ENCODE measurements at places on chromosomes 11 and 22.
A peak's percentile ranks its signal among the peaks of the same experiment; 100 is the strongest.

- no peak for DNase-seq
These were observed 40.1 kb downstream of the REXO2 start for GRCh38 chr11:114479331-114479730.

- no peak for DNase-seq
These were observed 40.6 kb downstream of the CDKN1C start for GRCh38 chr11:2844996-2845395.

GRCh38 chr22:49995361-49996118 is 17.0 kb downstream of the IL17REL start:
- DNase-seq, result no peak

GRCh38 chr22:40281717-40282116 is 64.6 kb upstream of the ADSL start:
- no peak for DNase-seq

DNA sequence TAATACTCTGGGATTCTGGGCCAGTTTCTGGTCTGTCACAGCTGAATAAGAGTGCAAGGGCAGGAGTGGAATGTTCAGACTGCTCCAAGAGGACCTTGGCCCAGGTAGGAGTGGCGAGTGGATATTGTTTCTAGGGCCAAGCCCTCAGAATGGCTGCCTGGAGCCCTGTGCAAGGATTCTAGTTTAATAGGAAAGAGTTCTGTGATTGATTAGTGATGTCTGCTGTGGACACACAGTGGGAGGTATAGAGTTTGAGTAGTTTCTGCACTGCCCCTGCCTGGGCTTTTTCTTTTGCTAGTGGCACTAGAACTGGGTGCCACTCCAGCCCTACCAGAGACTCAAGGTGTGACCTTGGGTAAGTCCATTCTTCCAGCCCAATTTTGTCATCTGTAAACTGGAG is 9.7 kb upstream of the MPPED1 start:
- no peak for DNase-seq

DNA sequence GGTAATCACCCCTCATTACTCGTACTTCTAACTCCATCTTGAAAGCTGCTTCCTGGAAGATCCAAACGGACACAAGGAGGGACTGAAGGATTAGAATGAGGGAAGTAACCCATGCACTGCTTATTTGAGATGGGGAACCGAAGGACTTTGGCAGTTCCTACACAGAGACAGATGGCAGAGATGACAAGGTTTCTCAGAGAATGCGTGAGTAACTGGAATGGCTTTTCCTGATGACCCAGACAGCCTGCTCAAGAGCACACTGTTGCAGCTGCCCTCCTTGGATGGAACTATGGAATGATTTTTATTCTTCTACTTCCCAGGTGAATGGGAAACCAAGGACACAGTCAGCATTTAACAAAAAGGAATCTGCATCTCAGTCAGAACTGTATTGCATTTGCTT is 7.3 kb downstream of the KCNJ11 start:
- no peak for DNase-seq

DNA sequence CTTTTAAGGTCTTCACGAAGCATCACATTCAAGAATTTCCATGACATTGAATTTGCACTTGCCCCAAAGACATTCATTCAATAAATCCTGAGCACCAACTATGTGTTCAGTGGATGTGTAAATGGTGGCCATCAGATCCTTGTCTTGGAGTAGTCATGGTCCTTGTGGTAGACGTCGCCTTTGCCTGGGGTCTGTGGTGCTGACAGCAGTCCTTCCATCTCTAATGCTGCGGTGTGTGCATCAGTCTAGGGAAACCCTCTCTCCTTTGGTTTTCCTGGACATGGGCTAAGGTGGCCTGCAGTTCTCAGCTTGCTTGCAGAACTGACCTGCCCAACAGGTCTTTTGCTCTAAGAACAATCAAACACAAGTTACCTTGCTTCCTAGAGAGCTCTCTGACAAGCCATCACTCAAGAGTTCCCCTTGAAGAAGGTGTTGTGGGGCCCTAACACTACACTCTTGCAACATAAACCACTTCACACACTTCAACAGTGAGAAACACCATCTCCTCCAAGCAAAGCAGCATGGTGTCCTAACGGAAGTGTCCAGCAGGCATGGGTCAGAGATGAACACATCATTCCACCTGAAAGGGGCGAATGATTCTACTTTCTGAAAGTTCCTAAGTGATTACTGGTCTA is 72.1 kb downstream of the BUD13 start:
- DNase-seq, result no peak

- DNase-seq, result no peak
These were observed 191.4 kb downstream of the DBX1 start for GRCh38 chr11:19968860-19969259.

DNA sequence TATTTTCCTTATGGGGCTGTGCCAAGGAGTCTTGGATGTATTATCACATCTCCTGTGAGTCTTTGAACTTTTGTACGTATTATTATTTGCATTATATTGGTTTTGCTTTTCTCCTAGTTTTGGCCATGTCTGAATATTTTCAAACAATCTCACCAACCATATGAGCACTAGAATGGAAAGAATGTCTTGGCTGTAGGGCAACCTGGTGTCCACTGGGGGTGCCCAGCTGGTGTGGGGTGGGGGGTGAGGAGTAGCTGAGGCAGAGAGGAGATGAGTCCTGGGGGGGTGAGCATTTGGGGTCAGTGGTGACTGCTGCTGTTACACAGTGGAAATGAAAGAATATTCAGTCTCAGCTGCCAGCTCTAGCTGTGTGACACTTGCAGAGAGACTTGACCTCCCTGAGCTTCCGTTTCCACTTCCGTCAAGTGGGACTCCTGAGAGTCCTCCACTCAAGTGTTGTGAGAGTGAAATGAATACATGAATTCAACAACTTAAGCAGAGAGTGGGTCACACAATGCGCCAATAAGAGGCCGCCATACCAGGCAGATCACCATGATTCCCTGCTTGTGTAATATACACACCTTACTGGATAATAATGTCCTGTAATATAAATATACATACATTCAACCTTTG is 12.7 kb upstream of the PVALB start:
- DNase-seq, result no peak

- no peak for DNase-seq
These were observed 70.8 kb downstream of the COMMD9 start for GRCh38 chr11:36218283-36218921.

DNA sequence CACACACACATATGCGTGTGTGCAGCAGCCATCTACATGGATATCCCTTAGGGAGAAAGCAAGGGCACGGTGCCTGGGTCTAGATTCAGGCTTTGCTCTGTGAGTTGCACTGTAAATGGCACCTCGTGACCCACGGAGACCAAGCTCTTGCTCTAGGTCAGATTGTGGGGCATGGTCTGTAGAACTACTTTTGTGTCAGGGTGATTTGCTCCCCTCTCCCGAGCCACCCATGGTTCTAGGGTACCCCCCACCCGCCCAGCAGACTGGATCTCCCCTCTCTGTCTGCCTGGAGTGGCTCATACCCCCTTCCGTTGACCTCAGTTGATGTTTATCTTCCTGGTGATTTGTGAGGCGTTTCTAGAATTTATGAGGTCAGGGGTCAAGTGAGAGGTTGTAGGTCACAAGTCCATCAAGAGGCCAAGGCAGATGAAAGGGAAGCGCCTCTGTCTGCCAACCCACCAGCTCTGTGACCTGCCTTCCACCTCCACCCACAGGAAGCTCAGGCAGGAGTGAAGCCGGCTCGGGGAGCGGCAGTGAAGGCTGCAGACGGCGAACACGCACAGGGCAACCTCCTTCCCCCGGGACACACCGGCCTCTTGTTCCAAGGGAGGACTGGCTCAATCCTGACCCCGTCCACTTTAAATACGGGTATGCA is 76.2 kb upstream of the TTLL12 start:
- peak; percentile 44 for DNase-seq

DNA sequence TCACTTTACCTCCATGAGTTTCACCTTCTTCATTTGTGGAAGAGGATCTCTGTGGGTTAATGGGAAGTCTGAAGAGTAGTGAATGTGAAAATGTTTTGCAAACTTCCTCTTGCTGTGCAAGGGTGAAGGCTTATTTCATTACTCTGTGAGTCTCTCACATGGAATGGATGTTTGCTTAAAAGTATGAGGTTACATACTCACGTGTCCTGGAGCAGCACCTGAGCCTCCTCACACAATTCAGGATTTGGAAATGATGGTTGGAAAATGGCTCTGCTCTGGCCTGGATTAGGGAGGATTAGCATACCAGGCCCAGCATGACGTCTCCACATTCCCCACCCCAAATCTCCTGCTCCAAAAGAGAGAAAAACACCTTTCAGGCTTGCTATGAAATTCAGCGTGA is 4.8 kb downstream of the GRAMD1B start:
- DNase-seq, result no peak

DNA sequence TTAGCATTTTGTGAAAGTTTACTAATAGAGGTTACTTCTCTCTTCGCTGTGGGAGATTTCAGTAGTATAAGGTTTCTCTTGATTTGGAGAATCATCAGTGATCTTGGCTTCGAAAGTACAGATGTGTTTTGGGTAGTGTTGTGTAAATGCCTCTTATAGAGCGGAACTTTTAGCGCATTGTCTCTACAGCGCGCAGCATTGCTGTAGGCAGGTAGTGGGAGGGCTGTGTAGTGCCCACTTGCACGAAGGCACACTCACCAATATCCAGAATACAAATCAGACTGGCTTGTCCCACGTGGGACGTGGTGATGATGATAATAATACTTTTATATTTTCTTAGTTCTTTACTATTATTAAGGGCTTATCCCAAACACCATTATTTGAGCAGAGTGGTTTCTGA is 51.4 kb downstream of the FAM83F start:
- peak; percentile 52 for DNase-seq

DNA sequence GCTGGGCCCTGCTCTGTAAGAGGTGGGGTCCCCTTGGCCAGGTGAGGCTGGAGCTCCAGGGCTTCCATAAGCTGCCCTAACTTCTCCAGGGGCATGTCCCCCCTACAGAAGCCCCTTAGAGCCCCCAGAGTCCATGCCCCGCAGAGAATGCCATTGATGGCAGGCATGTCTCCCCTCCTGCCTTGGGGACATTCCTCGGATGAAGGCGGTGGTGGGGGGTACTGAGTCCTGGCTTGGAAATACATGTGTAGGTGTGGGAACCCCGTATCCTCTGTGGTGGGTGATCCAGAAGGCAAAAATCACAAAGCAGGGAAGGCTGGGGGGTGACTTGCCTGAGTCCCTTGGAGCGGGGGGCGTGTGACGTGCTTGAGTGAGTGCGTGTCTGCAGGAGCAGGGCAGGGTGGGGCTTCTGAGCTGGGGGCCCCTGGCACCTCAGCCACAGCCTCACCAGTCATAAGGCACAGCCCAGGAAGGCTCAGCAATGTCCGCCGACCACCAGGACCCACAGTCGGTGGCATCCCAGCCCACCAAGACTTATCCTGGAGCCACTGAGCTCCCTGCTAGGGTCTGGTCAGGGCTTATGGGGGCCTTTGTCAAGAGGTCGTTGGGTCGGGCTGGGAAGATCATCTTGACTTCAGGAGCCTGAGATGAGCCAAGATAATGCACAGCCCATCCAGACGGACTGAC is 69.8 kb upstream of the KCNQ1OT1 start:
- DNase-seq, result peak; percentile 12

GRCh38 chr11:93514712-93515111 is 28.5 kb downstream of the SMCO4 start:
- no peak for DNase-seq

GRCh38 chr22:38549101-38549894 is 20.7 kb downstream of the DMC1 start:
- no peak for DNase-seq

- peak; percentile 58 for DNase-seq
These were observed 1.2 kb downstream of the TOB2 start for GRCh38 chr22:41445129-41446056.

- DNase-seq, result no peak
These were observed 76.8 kb downstream of the MED15 start for GRCh38 chr22:20584029-20584871.

DNA sequence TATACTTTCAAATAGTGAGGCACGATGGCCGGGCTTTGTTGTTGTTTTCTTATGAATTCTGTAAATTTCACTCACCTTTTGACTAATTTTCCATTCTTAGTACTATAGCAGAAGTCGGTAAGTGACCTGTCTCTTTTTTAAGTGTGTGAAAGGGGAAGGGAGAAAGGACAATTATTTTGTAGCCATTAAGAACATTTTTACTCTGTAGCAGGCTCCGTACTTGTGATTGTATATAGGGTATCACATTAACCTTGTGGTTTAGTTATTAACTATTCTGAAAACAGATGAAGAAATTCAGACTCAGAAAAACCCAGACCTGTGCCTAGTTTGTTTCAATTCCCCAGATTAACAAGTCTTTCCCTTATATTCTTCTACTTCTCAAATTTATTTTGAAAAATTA is 78.7 kb downstream of the CASP12 start:
- DNase-seq, result no peak

DNA sequence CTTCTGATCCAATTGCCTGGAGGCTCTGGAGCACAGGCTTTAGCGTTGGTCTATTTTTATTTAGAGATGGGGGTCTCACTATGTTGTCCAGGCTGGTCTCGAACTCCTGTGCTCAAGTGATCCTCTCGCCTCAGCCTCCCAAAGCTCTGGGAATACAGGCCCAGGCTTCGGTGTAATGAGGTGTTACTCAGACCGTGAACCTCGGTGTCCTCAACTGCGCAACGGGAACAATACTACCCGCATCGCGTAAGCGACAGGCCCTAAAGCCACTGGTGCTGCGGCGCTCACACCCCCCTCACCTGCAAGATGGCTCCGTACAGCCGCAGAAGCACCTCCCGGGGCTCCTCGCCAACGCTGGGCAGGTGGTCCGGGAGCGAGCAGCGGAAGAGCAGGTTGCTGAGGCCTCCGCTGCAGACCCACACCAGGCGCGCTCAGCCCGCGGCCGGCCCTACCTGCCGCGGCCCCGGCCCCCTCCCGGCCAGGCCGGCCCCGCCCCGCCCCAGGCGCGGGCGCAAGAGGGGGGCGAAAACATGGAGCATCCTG is 628 bp downstream of the CHKB start:
- DNase-seq, result peak; percentile 70
